ENCODE measurements at places on chromosomes 7 and 10. TPM values are rescaled to one million over a fixed set of nuclear protein-coding genes. Genes with fewer than 3 reads are reported as not detected.

Gene PTF1A
- total RNA-seq: not detected

Gene NCF1
- 0.73 TPM for total RNA-seq

Gene PLXDC2
- total RNA-seq: not detected

Gene LRGUK
- 0.07 TPM for total RNA-seq

Gene GIMAP2
- total RNA-seq: 38.8 TPM

Gene CPN1
- total RNA-seq: not detected

Gene PANK1
- total RNA-seq: 2.5 TPM

Gene VSTM2A
- not detected for total RNA-seq

Gene PRKCQ
- 44.3 TPM for total RNA-seq

Gene LRRD1
- not detected for total RNA-seq

Gene ODAD2
- 0.10 TPM for total RNA-seq

Gene TMEM130
- total RNA-seq: not detected

Gene DENND2A
- not detected for total RNA-seq

Gene NPTX2
- not detected for total RNA-seq

Gene INMT
- not detected for total RNA-seq

Gene JCAD
- not detected for total RNA-seq

Gene CD36
- not detected for total RNA-seq
